ENCODE measurements at places on chromosomes 3 and 15. TPM values are rescaled to one million over a fixed set of nuclear protein-coding genes. Genes with fewer than 3 reads are reported as not detected.

Gene CD80
- not detected for total RNA-seq

Gene SLC12A8
- total RNA-seq, result 2.2 TPM

Gene SLC22A14
- not detected for total RNA-seq

Gene ACTC1
- 0.83 TPM for total RNA-seq

Gene CCR9
- total RNA-seq, result not detected

Gene CCDC39
- not detected for total RNA-seq

Gene CSTA
- not detected for total RNA-seq

Gene OR5H1
- total RNA-seq, result not detected

Gene ZNF860
- total RNA-seq, result 0.56 TPM

Gene LRRC28
- 17.5 TPM for total RNA-seq

Gene RASGRF1
- under 0.01 TPM for total RNA-seq

Gene LDHAL6B
- total RNA-seq, result not detected

Gene PLA2G4D
- total RNA-seq, result not detected

Gene TRH
- not detected for total RNA-seq

Gene ZPLD1
- under 0.01 TPM for total RNA-seq

Gene NEK10
- 6.6 TPM for total RNA-seq

Gene IGSF11
- total RNA-seq, result not detected

Gene RBP2
- not detected for total RNA-seq

Gene CDHR4
- total RNA-seq, result not detected

Gene ABHD10
- total RNA-seq, result 53.9 TPM

Gene IL17RC
- total RNA-seq, result 18.9 TPM

Gene ARL14
- total RNA-seq, result 0.18 TPM

Gene THAP10
- 3.6 TPM for total RNA-seq

Gene TGM4
- under 0.01 TPM for total RNA-seq

Gene IQCF5
- total RNA-seq, result not detected

Gene DOCK3
- total RNA-seq, result under 0.01 TPM

Gene KY
- total RNA-seq, result under 0.01 TPM

Gene CPA3
- total RNA-seq, result not detected

Gene SPATA12
- total RNA-seq, result under 0.01 TPM

Gene COMMD4
- total RNA-seq, result 91.2 TPM

Gene UBA7
- total RNA-seq, result 18.6 TPM

Gene RYK
- 106 TPM for total RNA-seq

Gene CHP1
- total RNA-seq, result 94.2 TPM

Gene PLA2G4E
- not detected for total RNA-seq

Gene SPG11
- 32.6 TPM for total RNA-seq

Gene IL5RA
- total RNA-seq, result not detected

Gene LRRC31
- total RNA-seq, result not detected

Gene CLASP2
- total RNA-seq, result 42.5 TPM

Gene ULK3
- total RNA-seq, result 11.8 TPM

Gene GPR62
- total RNA-seq, result not detected

Gene SLC35G2
- total RNA-seq, result 8.6 TPM

Gene POLQ
- total RNA-seq, result 5.0 TPM

Gene CHRFAM7A
- total RNA-seq, result not detected

Gene FAM240A
- total RNA-seq, result not detected

Gene ADAMTS7
- total RNA-seq, result 0.83 TPM
